NCI-H1105 treated with DMSO at 0.1 percent for 48 hours (cell line): ENCODE measurements at places on chromosomes 3 and 15.

- DNase-seq: no peak
Measured at GRCh38 chr15:31408724-31409123, 82.1 kb downstream of the KLF13 start.

DNA sequence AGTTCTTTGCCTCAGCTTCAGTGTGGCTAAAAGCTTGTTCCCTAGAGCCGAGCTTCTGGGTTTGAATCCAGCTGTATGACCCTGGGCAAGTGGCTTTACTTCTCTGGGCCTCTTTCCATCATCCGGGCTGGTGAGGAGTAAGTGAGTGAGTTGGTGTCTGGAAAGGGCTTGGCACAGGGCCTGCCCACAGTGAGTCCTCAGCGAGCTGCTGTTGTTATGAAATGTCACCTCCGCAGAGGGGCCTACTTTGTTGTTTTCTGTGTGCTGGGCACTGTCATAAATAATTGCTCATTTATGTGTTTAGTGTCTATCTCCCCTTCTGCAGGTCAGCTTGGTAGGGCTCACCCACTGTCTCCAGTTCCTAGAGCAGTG is 31.7 kb downstream of the SLC6A6 start:
- DNase-seq: no peak

DNA sequence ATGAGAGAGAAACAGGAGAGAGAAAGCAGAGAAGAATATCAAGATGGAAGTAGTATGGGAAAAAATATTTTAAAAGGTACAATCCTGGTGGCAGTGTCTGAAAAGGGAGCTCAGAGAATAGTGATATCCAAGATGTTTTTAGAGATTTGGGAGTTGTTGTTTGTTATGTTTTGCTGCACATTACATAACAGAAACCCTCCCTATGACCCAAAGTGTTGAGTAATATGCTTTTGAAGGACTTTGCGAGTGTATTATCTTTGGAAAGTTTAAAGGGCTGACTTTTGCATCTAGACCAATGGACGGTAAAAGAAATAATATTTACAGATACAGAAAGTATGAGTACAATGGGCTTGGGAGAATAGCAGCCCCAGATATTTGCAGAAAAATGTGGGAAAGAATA is 759.7 kb downstream of the NTRK3 start:
- DNase-seq: no peak

DNA sequence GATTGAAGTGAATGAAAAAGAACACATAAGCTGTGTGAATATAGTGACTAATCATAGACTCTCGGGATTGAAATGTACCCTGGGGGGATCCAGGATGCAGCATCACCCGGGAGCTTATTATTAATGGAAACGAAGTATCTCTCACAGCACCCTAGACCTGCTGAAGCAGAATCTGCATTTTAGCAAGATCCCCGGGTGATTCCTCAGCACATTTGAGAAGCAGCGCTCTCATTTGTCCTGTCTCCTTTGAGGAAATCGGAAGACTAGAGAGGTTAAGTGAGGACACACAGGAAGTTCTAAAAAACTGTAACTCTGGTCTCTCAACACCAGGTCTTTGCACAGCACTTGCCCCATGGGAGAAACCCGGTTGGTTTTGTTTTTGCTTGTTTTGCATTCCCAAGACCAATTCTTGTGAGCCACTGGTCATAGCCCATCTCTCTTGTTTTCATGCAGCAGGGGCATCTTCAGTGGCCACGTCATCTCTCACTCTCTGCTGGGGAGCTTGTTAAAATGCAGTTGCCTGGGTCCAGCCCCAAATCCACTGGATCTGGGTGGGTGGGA is 30.2 kb downstream of the ZNF710 start:
- no peak for DNase-seq

DNA sequence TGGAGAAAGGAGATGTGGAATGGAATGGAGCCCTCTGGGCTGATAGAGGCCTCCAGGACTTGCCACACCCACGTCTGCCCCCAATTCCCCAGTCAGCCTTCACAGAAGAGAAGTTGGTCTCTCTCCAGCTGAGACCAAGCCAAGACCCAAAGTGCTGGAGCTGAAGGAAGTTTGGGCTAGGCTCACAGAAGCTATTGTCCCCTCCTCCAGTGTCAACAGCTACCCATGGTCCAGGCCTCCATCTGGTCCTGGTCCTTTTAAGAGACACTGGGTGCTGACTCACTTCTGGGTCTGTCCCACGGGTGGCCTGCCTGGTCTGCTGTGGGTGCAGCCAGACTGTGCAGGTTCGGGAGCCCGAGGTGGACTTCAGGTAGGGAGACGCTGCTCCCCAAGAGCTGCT is 179.8 kb downstream of the APBA2 start:
- DNase-seq: no peak

DNA sequence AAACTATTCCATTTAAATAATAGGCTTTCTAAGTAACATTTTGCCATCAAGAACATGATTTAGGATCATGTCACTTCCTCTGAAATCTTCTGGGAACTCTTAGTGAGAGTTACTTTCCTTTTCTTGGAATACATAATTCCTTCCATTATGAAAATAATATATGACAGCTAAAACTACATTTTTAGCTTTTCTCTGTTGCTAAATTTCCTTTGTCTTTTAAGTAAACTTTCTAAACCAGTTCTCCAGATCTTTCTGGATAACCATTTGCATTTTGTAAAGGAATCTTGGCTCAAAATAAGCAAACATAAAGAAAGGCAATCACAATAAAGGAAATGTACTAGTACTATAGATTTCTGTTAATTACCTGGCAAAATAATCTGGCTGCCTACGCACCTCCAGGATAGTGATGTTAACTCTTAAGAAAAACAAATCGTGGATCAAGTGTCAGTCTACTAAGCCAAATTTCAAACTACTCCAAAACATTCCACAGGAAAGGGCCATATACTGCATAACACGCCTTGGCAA is 165.7 kb downstream of the ZNF385D start:
- DNase-seq: no peak

GRCh38 chr3:5047764-5048419 is 68.7 kb downstream of the BHLHE40 start:
- DNase-seq: peak; percentile 65

- DNase-seq: no peak
Measured at GRCh38 chr15:45337224-45337623, 41.1 kb downstream of the GATM start.

- no peak for DNase-seq
Measured at GRCh38 chr3:17330660-17331059, 411.8 kb downstream of the TBC1D5 start.

- DNase-seq: no peak
Measured at GRCh38 chr3:62686503-62687294, 188.5 kb downstream of the CADPS start.

GRCh38 chr3:31802981-31803740 is 177.9 kb downstream of the OSBPL10 start:
- DNase-seq: no peak

- DNase-seq: no peak
Measured at GRCh38 chr3:13427662-13428603, 7.8 kb upstream of the NUP210 start.

DNA sequence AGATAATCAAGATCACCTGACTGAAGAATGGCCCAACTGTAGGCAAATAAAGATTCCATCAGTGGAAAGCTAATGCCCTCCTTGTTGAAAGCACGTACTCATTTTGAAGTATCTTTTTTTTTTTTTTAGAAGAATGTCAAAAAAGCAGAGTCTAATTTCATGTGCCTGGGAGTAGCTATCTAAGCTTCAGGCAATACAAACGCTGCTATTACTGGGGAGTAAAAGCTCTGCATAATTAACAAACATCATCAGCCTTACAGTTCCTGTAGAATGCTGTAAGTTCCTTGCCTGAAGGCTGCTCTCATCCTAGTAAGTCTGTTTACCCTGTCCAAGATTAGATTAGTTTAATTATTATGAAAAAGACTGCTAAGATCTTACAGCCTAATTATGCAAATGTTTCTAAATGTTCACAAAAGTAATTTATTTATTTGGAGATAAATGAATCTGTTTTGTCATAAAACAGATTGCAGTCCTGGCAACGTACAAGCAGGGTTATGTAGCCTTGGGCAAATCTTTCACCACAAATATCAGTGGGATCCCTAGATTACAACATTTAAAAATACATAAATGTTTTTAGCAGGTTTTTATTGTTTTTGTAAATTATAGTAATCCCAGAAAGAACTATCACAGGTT is 451.3 kb upstream of the AGTR1 start:
- peak; percentile 24 for DNase-seq

DNA sequence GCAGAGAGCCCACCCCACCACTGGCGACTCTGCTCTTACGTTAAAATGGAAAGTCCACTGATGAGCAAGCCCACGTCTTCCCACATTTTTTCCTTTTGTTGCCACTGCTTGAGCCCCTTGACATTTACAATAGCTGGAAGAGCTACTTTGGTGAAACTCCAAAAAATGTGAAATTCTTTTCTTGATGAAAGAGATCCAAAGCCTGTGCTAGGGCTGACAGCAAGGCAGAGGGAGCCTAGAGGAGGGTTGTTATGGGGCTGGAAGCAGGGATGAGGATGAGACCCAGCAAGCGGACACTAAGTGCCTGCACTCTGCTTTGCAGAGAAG is 97.1 kb downstream of the CEMIP start:
- no peak for DNase-seq

GRCh38 chr3:172194702-172195406 is 155.5 kb downstream of the FNDC3B start:
- peak; percentile 85 for DNase-seq

GRCh38 chr3:62335196-62335595 is 38.2 kb downstream of the FEZF2 start:
- DNase-seq: no peak

GRCh38 chr15:65936282-65936681 is 67.0 kb downstream of the RAB11A start:
- no peak for DNase-seq

GRCh38 chr3:193773266-193774220 is 180.5 kb downstream of the OPA1 start:
- no peak for DNase-seq
